Activated T-helper 2 cell treated with anti-CD3 and anti-CD28 coated beads, Interferon-gamma antibody, Interleukin-2, Interleukin-4, amounts not matched to agents 10 μg/mL and 5 μg/mL and 100 μg/mL, durations not matched to agents 14 hours and 24 hours and 36 hours (primary cell): ENCODE measurements at places on chromosomes 13 and 19. TPM values are rescaled to one million over a fixed set of nuclear protein-coding genes. Genes with fewer than 3 reads are reported as not detected.

The HRC gene
- total RNA-seq, result not detected in 2 replicates

- H3K27me3 ChIP-seq, result peaks cover 54% of the 10 kb centered on the region
- DNase-seq, result no peak
- no peaks in the 10 kb centered on the region for H3K4me1 ChIP-seq
- no peak overlapping the region for H3K27ac ChIP-seq
- no peak overlapping the region for H3K4me3 ChIP-seq
Measured at GRCh38 chr13:101916108-101916774, 463.8 kb downstream of the ITGBL1 start.

GRCh38 chr13:23741879-23742510 is 147.2 kb downstream of the MIPEP start:
- DNase-seq, result no peak
- peaks cover 41% of the 10 kb centered on the region for H3K4me1 ChIP-seq
- H3K27ac ChIP-seq, result no peak overlapping the region
- no peak overlapping the region for H3K4me3 ChIP-seq
- peaks cover 17% of the 10 kb centered on the region for H3K27me3 ChIP-seq
- H3K36me3 ChIP-seq, result peaks cover 6% of the 10 kb centered on the region

DNA sequence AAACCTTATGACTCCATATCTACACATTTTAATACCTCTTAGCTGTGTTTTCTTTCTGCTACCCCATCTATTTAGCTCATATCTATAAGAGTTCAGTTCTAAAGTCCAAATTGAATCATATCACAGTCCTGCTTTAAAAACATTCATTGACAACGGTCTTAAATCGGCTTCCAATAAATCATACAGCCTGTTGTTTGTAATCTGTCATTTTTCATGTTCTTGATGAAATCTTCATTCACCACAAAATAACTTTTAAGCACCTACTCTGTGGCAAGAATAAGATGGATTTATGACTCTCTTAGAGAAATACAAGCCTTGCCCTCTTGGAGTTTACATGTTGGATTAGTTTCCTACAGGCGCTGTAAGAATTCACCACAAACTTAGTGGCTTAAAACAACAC is 450.9 kb upstream of the GPC6 start:
- DNase-seq, result no peak
- H3K4me1 ChIP-seq, result no peaks in the 10 kb centered on the region
- no peaks in the 10 kb centered on the region for H3K27me3 ChIP-seq
- no peaks in the 10 kb centered on the region for H3K36me3 ChIP-seq
